Keratinocyte (primary cell): ENCODE measurements at places on chromosomes 7 and 10. TPM values are rescaled to one million over a fixed set of nuclear protein-coding genes. Genes with fewer than 3 reads are reported as not detected.

Gene NKX2-3
- polyA plus RNA-seq: not detected in 3 replicates

Gene PRPS1L1
- polyA plus RNA-seq: not detected in 3 replicates

Gene SLC13A1
- polyA plus RNA-seq: not detected in 3 replicates

DNA sequence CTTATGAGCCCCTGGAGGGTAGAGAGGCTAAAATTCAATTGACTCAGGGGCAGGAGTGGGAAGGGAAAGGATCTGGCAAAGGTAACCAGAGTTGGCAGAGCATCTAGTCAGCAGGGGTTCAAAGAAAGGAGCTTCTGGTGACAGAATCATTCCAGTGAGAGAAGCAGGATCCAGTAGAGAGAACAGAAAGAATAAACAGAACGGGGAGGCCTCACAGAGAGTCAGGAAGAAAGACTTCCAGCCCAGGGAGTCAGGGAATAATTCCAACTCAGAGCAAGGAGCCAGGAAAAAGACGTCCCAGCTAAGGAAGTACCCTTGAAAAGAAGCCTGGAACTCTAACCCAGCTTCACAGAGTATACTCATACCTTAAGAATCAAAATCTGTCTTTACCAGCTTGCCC lies 66.6 kb upstream of the CPXM2 start:
- DNase-seq: no peak

GRCh38 chr10:128861018-128861901 lies 605.8 kb upstream of the MGMT start:
- DNase-seq: no peak

DNA sequence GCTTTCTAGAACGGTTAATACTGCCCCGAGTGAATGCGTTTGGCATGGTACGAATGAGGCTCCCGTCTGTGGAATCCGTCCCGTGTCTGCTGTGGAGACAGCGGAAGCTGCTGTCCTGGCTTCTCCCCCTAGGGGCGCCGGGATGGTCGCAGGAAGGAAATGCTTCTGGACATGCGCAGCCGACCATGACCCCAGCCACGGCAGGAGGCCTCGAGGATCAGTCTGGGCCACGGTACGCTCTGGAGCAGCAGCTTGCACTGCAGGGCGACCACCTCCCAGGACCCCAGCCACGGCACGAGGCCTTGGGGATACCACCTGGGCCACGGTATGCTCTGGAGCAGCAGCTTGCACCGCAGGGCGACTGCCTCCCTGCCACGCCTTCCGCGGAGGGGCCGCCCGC lies 107.9 kb downstream of the CYTH3 start:
- no peak for DNase-seq

DNA sequence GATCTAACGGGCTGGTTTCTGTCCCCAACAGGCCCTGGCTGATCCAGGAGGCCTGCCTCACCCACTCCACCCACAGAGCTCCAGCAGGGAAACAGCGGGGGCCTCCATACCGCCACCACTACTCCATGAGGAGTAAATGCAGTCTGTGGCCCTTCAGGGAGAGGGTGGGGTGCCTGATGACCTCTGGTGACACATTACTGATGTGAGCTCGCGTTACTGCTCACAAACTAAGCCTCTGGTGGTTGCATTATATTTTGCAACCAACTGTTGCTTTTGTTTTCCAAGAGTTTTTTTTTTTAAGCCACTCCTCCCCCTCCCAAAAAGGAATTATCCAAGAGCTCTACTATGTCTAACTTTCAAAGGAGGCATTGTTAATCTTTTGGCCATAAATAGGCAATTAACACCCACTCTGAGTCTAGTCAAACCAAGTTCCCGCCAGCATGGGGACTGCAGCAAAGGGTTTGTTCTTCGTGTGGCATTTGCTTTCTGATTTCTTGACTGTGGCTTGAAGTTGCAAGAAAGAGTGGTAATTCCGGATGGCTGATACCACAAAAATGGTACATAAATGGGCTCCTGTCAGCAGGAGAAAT lies 72.6 kb downstream of the FAM53B start:
- DNase-seq: no peak
